ENCODE measurements at places on chromosomes 5 and 9.

DNA sequence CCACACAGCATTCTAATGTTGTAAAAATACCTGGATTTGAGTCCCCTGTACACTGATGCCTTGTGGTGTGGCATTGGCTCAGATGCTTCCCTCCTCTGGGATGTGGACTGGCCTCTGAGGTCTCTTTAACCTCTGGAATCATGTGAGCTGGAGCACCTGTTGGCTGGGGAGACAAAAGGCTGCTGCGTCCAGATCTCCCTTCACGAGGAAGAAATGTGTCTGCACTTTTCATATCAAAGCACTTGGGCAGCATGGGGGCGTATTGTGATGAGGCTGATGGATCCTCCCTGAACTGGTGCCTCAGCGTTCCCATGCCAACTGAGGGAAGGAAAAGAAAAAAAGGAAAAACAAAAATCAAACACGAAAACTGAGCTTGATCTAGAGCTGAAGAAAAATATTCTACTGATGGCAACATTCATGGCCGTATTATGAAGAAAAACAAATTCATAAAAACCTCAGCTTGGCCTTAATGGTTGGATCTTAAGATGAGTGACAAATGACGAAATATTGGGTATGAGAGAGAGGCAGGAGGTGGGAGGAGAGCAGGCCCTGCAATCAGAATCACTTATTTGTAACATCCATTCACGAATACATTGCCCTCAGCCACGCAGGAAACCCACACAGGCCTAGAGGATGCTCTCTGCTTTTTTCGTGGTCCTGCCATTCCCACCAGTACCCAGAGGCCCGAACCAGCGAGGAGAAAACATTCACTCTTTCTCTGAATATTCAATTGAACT lies 26.2 kb downstream of the GRIA1 start:
- no peak for DNase-seq

GRCh38 chr9:136367296-136368145 lies 4.0 kb upstream of the DNLZ start:
- DNase-seq = no peak

- DNase-seq = no peak
These were observed 541.6 kb upstream of the DAP start for GRCh38 chr5:11302663-11303062.

DNA sequence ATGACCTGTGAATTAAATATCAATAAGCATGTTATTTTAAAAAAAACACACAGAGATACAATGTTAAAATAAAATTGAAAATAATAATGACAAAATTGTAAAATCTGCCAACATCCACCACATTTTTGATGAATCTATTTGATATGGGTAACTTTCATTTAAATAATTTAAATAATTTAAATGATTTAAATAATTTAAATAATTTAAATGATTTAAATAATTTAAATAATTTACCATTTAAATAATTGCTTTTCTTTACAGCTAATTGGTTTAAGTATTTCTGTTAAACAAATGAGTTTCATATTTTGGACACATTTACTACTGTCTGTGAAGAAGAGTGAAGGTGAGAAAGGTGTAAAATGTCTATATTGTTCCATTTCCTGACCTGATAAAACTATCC lies 22.1 kb upstream of the GABRA6 start:
- DNase-seq = no peak

DNA sequence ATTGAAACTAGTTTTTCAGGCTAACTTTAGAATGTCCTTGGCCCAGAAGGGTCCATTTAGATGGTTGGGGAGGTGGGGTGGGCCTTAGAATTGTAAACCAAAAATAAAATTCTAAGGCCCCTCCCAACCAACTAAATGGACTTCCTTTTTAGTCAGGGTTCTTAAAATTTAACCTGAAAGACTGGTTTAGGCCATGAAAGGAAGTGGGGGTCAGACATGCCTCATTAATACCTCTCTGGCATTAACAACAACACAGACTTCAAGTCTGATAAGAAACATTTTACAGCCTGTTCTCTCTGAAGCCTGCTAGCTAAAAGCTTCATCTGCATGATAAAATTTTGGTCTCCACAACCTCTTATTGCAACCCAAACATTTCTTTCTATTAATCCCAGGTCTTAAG lies 65.5 kb upstream of the TNC start:
- DNase-seq = no peak

- DNase-seq = no peak
These were observed 411.4 kb downstream of the MAT2B start for GRCh38 chr5:163916861-163917260.

GRCh38 chr5:60148366-60148765 lies 254.8 kb upstream of the PDE4D start:
- DNase-seq = peak; percentile 80

GRCh38 chr5:137001026-137001569 lies 498.0 kb downstream of the SPOCK1 start:
- no peak for DNase-seq

DNA sequence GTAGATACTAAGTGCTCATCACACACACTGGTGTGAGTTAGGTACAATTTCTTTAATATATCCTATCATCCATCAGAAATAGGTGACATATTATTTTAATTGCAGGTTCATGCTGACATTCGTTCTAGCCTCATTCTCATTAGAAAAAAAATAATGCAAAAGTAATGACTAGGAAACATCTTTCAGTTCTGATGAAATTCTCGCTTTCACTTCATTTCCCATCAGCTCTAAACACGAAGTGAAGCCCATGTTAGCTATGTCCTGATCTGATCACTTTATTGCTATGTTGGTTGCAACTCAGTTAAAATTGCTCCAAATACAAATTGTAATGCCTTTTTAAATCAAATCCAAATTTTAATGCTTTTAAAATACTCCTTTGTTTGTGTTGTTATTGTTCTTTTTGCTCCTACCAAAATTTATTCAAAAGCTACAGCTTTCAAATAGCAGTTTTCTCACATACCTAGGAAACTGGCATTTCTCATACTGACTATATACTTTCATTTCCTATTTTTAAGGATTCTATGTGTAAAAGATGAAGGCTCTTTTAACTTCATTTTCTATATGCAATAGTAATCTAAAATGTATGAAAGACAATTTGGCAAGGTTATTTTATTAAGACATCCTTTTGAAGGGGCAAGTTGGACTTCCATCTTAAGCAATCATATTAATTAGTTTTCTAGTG lies 1237.8 kb upstream of the ACO1 start:
- no peak for DNase-seq

GRCh38 chr9:84387821-84388220 lies 47.3 kb upstream of the SLC28A3 start:
- no peak for DNase-seq

GRCh38 chr5:73093943-73094342 lies 26.4 kb upstream of the TMEM171 start:
- peak; percentile 79 for DNase-seq

DNA sequence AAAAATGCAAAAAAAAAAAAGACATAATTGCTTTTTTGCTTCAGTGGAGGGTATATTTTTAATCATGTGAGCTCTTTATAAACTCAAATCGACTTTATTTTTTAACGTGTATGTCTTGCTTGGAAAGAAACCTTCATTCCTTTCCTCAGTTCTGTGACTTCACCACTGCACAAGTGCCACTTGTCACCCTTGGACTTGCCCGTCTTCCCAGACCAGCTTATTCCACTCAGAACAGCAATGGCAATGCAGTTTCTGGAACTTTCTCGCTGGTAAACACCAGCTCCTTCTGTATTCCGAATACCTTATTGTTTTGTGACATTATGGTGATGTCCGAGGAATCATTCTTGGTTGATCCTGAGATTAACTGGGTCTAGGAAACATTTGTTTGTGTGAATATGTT lies 440.5 kb upstream of the ADAMTS16 start:
- no peak for DNase-seq

DNA sequence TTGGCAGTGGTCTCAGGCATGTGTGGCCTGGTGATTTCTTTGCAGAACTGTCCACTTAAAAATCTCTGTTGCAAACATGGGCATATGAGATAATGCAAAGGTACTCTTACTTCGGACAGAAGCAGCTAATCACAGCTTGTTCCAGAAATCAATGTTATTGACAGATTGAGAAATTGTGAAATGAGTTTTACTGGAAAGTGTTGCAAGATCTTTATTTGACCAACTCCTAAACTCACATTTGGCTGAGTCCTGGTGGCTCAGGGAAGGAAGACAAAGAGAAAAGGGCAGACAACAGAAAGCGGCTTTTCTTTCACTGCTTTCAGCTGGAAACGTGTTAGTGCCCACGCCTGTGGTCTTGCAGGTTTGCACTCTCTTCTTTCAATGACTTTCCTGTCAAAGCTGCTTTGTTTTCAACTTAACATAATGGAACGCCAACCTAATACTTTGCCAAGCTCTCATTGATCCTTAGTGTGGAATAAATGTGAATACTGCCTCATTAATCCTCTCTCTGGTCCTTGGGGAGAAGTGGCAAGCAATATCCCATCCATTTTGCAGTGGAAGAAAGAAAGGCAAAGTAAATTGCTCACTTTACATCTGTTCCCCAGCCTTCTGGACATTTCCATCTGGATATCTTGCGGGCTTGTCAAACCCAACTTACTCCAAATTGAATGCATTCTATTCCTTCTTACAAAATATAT lies 586.4 kb downstream of the LRRC70 start:
- DNase-seq = no peak

GRCh38 chr5:176535101-176535663 lies 2.0 kb downstream of the RNF44 start:
- peak; percentile 18 for DNase-seq

All from fibroblast of skin of scalp (primary cell).